ENCODE measurements at places on chromosomes 7 and 10. TPM values are rescaled to one million over a fixed set of nuclear protein-coding genes. Genes with fewer than 3 reads are reported as not detected.

Gene UPK3B
- total RNA-seq: 1.0 TPM

Gene HOGA1
- total RNA-seq: 0.88 TPM

Gene ADCY1
- total RNA-seq: 0.61 TPM

Gene HYCC1
- total RNA-seq: 48.9 TPM

GRCh38 chr7:149870701-149871483, 2.9 kb upstream of the ATP6V0E2 start:
- DNase-seq: no peak

DNA sequence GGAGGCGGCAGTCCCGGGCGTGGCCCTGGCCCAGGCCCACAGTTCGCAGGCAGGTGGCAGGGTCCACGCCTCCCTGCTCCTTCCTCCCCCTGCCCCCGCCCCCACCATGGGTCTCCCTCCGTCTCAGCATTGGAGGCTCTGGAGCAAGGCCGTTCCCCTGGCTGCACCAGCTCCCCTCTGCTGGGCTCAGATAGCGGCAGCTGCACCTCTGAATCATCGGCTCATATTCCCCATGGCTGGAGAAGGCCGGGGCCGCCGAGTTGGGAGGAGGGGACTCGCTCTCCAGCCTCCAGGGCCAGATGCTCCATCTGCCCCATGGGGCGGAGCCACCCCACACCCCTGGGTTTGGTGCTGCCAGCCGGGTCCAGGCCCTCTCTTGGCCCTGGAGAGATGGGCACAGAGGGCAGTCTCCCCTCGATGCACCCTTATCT, 145.0 kb downstream of the ELFN1 start:
- DNase-seq: no peak

DNA sequence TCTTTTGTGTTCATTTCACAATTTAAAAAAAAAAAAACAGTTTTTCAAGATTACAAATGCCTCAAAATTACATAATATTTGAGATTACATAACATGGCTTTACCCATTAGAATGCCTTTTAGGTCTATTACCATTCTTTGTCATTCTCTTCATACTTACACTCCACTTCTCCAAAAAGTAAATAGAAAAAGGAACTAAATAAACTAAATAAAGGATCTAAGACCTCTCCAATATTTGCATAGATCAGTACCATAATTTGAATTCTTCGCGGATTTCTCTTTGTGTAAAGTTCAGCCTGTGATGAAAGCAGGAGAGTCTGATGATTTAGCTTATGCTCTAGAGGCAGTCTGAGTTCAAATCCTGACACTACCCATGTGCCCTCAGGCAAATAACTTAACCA, 56.4 kb upstream of the C1GALT1 start:
- DNase-seq: no peak

- no peak for DNase-seq
Measured at GRCh38 chr7:105644937-105645336, 63.6 kb upstream of the EFCAB10 start.

- DNase-seq: no peak
Measured at GRCh38 chr10:92184977-92185376, 105.9 kb downstream of the CPEB3 start.

GRCh38 chr7:41046776-41047175, 656.1 kb downstream of the INHBA start:
- DNase-seq: no peak

DNA sequence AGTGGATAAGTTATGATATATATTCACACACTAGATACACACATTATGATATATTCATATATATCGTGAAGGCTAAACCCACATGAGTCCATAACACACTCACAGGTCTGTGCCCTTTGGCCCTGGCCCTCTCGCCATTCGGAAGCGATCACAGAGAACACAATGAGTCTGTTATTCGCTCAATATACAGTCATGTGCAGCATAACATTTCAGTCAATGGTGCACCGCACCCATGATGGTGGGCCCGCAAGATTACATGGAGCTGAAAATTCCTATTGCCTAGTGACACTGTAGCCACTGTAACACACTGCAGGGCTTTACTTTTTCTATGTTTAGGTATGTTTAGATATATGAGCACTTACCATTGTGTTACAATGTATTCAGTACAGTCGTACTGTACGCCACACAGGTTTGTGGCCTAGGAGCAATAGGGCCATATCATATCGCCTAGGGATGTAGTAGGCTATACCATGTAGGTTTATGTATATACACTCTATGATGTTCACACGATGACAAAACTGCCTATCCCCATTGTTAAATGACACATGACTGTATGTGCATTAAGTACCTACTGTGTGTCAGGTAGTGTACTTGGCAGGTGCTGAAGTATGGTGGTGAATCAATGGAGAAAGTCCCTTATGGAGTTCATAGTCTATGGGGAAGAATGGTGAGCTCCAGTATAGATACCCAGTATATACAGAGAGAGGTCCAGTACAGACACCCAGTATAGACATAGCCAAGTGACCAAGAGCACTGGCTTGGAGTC, 198.8 kb upstream of the KLF14 start:
- no peak for DNase-seq
